ENCODE measurements at places on chromosomes 5 and 9.

GRCh38 chr5:148145916-148146315 lies 22.4 kb upstream of the SPINK14 start:
- no peak for DNase-seq

DNA sequence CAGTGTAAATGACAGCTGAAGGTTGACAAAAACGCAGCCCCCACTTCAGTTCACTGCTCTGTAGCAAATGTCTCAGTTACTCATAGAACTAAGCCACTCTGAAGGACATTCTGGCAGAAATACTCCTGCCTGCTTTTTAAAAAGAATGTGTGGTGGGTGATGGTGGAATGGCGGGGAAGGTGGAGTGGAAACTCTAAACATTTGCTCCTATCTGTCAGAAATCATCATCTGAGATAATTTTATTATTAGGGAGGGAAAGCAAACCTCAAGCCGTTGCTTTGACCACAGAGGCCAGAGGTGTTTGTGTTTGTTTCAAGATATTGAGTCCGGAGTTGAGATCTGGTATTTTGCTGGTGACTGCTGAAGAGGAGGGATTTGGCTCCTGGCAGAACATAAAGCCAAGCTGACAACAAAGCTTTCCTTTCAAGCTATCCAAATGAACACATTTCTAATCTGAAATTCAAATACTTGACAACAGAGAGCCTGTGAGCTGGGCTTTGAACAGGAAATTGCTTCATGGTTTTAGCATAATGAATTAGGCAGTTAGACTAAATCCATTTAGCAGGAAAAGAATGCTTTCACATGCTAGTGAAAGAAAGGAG lies 362.7 kb downstream of the CSNK1G3 start:
- DNase-seq: no peak

DNA sequence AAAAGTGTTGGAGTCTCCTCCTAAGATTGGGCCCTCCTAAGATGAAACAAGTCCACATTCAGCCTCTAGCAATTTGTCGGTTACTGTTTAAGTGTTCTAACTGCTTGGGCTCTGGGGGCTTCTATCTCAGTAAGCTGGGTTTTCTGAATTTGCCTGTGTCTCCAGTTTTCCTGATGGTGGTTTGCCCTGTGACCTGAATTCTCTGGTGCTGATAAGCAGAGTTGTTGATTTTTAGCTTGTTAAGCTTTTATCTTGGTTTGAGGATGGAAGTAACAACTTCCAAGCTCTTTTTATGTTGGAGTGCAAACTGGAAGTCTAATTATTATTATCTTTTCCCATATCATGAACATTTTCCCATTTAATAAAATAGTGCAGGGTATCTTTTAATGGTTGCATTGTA lies 30.9 kb downstream of the HSD17B4 start:
- DNase-seq: no peak

- DNase-seq: no peak
Observed at GRCh38 chr5:133464013-133464412, 148.3 kb downstream of the FSTL4 start.

- no peak for DNase-seq
Observed at GRCh38 chr5:164191240-164191639, 685.8 kb downstream of the MAT2B start.

DNA sequence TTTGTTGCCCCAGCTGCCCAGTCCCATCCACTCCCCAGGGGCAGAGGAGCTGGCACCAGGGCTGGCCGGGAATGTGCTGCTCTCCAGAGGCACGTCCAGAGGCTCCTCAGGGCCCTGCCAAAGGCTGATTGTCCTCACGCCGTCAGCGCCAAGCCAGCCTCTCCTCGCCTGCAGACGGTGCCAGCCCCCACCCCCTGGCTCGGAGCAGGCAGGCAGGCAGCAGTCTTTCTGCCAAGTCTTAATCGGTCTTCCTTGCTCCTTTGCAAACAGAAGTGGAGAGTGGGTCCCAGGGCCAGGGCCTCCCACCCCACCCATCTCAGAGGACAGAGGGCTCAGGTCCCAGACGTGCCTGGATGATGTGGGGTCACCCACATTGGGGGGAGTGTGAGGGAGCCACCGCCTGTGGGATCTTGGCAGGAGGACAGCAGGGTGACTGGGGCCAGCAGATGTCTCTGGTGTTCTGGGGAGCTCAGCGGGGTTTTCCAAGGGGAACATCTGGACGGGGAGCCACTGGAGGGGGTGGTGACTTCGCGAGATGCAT lies 36.3 kb downstream of the FAM163B start:
- no peak for DNase-seq

GRCh38 chr5:151555760-151556576 lies 35.2 kb downstream of the FAT2 start:
- DNase-seq: no peak

DNA sequence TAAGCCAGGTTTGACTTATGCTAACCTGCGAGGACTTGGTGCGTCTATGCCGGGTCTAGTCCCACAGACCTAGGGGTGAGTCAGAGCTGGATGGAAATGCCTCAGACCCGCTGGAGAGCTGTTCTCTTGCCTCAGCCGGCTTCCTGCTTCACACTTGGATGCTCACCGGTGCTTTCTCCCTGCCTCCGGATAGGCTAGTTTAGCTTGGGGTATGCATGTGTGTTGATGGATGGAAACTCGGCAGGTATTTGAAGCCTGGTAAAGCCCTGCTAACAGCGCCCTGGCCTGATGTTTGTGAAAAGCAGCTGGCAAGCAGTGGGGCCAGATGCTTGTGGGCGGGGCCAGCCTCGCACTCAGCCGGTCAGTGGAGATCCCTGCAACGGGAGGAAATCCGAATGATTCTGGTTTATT lies 29.3 kb downstream of the PRRC2B start:
- peak; percentile 35 for DNase-seq
